ENCODE measurements at places on chromosomes 1 and 21.

GRCh38 chr1:199297887-199298286 is 659.0 kb downstream of the PTPRC start:
- no peak for DNase-seq

DNA sequence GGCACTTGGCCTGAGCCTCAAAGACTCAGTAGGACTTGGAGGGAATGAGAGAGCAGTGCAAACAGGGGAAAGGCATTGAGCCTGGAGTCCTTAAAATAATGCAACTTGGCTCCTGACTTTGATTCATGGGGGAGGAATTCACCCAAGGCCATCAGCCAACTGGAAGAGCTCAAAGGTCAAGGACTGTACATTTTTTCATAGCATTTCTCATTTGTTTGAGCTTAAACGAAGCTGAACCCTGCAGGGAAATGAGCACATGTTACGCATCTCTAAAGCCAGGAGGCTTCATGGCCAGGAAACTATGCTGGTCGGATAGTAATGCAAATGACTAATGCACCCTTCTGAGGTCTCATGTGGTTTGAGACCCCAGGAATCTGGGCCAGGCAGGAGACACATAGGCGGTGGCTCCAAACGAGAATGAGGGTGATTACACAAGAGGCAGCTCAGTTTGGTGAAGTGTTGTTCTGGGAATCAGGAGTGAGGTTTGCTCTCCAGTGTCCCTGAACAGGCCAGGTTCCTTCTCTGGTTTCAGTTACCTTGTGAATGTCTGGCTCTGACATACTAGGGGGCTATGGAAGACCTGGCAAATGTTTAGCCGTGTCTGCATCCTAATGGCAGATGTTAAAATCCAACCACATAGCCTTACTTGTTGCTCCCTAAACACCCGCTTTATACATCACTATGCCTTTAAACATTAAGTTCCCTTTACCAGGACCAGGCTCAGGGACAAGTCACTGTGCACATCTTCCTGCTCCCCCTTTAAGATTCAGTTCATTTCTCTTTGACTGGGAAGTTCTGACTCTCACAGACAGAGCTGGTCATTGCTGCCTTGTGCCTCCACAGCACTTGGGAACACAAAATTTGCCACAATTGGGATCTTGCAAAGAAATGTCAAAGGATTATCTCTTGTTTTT is 503.9 kb upstream of the USP24 start:
- no peak for DNase-seq

DNA sequence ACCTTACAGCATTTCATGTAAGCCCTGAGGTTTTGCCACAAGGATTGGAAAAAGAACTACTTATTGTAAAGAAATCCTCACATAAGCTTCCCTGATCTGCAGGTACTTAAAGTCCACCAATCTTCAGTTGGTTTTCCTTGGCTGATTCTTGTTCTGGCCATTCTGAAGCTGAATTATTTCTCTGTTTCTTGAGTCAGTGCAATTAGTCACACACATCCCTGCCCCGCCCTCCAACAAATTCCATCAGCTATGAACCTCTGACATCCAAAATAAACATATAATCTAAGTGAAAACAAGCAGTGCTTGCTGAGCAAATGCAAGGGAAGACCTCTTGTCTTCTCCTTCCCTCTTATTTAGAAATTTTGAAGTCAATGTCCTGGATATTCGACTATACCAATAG is 8.2 kb upstream of the FNDC7 start:
- DNase-seq = no peak

- no peak for DNase-seq
These were observed 15.5 kb upstream of the SLC2A5 start for GRCh38 chr1:9084906-9085305.

DNA sequence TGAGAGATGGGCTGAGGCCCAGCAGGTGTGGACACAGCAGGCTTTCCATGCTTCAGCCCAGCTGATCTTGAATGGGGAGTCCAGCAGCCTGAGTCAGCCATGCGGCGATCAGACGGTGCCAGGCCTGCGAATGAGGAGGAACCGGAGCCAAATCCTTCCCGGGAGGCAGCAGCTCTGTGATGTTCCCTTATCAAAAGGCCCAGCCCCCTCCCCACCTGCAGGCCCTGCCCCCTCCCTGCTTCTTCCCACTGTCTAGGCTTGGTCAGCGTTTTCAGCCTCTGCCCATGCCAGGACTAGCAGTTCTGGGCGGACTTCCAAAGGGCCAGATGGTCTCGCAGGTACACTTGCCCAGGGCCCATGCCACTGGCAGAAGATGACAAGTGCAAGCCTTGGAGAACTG is 253.8 kb downstream of the KAZN start:
- DNase-seq = no peak

- DNase-seq = peak; percentile 76
These were observed 78.8 kb upstream of the ABCD3 start for GRCh38 chr1:94339206-94339927.

DNA sequence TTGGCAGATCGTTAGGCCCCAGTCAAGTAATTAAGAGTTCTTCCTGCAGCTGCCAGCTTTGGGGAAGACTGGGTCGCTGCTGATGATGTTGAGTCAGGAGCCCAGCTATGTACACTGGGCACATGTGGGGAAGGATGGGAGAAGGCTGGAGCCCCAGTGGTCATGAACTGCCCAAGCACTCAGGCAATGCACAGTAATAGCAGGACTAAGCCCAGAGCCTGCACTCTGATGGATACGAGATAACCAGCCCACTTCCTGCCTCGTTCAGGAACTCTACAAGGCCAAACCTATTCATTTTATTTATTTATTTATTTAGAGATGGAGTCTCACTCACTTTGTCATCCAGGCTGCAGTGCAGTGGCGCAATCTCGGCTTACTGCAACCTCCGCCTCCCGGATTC is 81.1 kb upstream of the BTG3 start:
- DNase-seq = no peak

GRCh38 chr1:17851056-17851455 is 95.9 kb downstream of the ACTL8 start:
- no peak for DNase-seq

DNA sequence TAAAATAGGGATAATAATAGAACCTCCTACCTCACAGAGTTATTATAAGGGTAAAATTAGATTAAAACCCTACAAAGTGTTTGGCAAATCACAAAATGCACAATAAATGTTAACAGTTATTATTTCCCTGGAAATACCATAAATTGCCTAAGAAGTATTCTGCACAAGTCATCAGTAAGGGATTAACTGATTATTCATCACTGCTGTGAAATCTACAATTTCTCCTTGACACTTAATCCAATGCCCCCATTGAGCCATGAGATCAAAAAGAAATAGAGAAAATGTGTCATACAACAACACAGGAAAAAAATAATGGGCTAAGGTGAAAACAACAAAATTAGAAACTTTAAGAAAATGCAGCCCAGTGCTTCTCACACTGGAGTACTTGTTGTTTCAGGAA is 6.7 kb upstream of the SEC16B start:
- no peak for DNase-seq

DNA sequence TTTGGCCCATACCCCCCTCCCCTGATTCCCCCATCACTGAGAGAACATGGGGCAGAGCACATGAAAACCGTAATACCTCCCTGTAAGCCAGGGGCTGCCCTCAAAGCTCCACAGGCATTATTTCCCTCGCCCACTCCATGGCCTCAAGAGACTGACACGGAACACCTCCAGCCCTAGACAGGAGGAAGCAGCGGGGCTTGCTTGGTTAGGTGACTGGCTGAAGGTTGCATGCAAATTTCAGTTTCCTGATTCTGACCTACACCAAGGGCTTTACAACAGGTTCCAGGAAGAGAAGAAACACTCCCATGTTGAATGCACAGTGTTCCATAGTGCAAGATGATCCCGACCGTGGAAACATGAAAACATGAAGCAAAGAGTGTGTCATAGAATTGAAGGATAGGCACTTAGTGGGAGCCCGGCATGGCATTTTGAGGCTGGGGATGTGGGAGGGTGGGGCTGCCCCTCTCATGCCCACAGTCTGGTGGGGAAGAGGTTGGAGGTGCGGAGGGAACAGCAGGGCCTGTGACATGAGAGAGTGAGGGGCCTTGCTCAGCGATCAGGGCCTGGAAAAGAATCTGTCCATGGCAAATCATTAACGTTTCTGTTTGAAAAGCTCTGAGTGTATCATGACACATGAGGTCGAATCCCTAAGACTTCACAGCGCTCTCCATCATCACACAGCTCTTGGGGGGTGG is 33.5 kb downstream of the GPR137B start:
- no peak for DNase-seq

DNA sequence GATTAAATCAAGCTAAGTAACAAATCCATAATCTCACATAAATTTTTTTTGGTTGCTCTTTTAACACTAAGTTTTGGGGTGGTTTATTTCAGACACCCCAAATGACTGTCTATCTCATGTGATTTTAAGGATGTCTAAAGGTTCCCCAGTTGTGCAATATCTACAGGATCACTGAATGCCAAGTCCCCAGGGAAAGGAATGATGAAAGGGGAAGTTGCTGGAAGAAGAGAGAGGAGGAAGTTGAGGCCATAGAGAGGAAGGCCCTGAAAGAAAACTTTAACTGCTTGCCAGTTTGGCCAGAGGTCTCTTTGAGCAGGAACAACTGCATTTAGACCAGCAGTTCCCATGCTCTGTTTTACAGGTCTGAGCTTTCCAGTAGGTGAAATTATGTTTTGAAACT is 27.5 kb upstream of the SLC19A2 start:
- DNase-seq = peak; percentile 28

DNA sequence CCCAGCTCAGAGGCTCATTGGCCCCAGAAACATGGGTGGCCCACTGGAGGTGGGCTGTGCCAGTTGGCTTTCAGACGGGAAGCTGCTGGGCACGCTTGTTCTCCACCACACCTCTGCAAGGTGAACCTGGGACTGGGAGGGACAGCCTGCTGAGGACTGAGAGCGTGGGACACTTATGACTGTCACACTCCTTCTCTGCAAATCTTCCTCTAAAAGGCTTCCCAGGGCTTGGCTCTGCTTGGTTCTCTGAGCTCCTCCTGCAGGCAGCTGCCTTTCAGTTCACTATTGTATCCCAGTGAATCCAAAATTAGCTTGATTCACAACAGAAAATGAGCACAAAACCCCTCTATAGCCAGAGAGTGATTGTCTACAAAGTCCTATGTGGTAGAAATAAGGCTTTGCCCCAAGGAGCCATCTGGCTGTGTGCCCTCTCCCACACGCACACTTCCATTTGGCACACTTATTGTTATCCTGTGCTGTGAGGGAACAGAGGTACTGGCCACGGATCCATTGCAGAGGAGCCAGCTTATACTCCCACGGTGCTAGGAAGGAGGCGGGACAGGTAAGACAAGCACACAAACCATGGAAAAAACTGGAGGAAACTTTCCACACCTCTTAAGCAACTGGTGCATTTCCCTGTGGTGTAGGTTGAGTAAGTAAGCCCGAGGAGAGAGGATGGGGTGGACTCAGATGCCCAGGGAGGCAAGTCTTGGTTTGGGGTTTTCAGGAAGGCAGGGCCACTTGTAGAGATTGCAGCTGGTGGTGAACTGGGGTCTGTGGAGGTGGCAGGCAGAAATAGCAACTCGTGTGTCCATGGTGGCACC is 18.9 kb upstream of the BTG2 start:
- no peak for DNase-seq

GRCh38 chr1:81703756-81704463 is 96.8 kb upstream of the ADGRL2 start:
- DNase-seq = no peak

GRCh38 chr1:162019446-162019845 is 4.2 kb downstream of the OLFML2B start:
- no peak for DNase-seq

DNA sequence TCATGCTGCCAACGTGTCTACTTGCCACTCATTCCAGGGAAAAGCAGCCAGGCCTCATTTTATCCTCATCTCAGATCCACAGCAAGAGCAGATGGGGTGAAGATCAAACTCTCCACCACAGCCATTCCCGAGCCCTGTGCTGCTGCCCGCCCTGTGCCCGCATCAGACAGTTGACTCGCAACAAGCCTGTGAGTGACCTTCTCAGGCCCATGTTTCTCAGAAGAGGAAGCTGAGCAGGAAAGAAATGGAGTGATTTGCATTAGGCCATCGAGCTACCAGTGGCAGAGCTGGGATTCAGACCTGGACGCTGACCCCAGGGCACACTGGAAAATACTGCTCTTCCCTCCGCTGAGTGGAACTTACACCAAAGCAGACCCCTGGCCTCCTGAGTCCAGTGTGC is 1.2 kb downstream of the CNR2 start:
- DNase-seq = no peak

DNA sequence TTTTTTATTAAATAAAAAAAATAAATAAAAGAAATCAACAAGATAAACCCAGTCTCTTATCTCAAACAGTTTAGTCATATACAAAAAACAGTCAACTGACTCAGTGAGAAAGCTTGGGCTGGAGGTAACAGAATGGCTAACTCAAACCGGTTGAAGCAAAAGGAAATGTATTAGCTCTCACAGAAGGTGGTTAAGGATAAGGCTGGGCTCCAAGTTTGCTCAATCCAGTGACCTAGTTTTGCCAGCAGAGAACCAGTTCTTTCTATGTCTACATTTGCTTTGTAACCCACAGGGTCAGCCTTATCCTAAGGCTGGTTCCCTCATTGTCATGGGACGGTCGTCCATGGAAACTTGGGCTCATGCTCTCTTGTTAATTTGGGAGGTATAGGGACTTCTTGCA is 144.5 kb upstream of the L1TD1 start:
- DNase-seq = no peak

- DNase-seq = no peak
These were observed 1.4 kb downstream of the DVL1 start for GRCh38 chr1:1347663-1348419.

DNA sequence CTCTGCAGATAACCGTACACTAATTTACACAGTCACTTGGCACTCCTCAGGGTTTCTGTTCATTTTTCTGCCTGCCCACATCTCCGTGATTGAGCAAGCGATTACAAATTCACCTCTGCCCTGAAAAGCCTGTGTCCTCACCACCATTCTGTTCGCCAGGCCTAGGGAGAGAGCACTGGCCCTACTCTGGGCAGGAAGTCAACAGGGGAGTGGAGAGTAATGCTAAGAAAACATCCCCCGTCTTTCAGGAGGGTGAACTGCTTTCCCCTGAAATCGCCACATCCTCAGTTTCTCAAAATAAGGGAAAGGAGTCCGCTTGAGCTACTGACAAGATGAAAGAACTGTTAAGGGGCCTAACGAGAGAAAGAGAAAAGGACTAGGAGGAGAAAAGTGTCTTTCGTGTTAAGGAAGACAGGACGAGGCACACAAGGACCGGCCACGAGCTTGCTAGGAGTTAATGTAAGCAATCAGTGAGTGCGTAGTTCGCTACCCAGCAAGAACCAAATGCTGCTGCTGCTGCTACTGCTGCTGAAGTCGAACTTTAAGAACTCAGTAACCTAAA is 632 bp downstream of the PEX19 start:
- peak; percentile 1 for DNase-seq

Data from GDM1 (cell line).